ENCODE measurements at places on chromosomes 12 and 14.
A peak's percentile ranks its signal among the peaks of the same experiment; 100 is the strongest.

DNA sequence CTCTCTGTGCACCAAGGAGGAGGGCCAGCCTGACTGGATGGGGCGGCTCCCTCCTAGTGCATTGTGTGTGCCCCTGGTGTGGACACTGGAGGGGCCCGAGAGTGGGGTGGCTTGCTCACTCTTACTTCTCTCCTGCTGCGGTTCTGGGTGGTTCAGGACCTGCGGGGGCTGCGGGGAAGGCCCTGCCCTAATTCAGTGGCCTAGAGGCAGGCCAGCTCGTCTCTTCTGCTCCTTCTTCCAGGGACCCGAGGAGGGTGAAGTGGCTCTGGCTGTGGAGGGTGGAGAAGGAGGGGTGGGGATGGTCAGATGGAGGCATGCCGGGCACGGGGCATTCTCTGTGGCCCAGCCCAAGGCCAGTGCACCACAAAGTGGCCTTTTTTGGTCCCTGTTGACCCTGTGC, 87.1 kb downstream of the BEGAIN start:
- no peak overlapping the region for H3K4me3 ChIP-seq
- H3K27ac ChIP-seq, result no peak overlapping the region
- H3K4me1 ChIP-seq, result no peaks in the 10 kb centered on the region
- DNase-seq, result no peak
- H3K27me3 ChIP-seq, result no peaks in the 10 kb centered on the region
- no peaks in the 10 kb centered on the region for H3K36me3 ChIP-seq

- H3K4me1 ChIP-seq, result no peaks in the 10 kb centered on the region
- no peak overlapping the region for H3K27ac ChIP-seq
- H3K36me3 ChIP-seq, result no peaks in the 10 kb centered on the region
- no peaks in the 10 kb centered on the region for H3K27me3 ChIP-seq
- DNase-seq, result no peak
- H3K4me3 ChIP-seq, result no peak overlapping the region
Observed at GRCh38 chr14:71588576-71589215, 343.5 kb upstream of the RGS6 start.

- H3K36me3 ChIP-seq, result no peaks in the 10 kb centered on the region
- DNase-seq, result peak; percentile 54
- no peak overlapping the region for H3K4me3 ChIP-seq
- H3K27me3 ChIP-seq, result no peaks in the 10 kb centered on the region
- peaks cover 2% of the 10 kb centered on the region for H3K4me1 ChIP-seq
Observed at GRCh38 chr12:93982771-93983315, 165.5 kb upstream of the PLXNC1 start.

DNA sequence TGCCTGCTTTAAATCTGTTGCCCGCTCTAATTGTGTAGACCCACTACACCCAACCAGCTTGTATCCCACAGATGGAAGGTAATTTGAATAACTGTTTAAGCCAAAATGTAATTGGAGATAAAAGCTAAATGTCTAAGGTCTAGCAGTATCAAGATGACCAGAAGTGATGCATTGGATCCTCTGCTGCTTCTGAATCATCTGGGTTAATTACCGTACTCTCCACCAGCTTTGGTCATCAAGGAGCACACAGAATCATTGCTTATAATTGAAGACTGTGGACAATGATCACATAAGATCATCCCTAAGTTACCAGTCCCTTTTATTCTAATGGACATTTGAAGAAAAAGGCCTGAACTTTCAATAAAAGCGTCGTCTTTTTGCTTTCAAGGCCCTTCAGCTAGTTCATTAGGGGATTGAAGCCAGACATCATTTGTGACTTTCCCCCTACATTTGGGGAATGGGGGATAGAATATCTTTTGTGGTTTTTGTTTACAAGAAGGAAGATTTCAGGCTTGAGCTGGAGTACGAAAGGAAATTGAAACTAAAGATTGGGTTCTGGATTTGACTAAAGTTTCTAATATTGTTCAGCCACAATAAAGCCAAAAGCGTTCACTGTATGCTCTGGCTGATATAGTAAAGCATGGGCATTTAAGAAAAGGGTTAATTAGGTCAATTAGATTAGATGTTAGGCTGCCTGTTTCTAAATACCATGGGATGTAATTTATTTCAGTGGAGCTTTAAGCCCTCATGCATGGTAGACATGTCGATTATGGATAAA, 123.2 kb downstream of the CHST11 start:
- no peak overlapping the region for H3K4me3 ChIP-seq
- no peak for DNase-seq
- peak overlapping the region; percentile 74 for H3K27ac ChIP-seq
- H3K4me1 ChIP-seq, result peaks cover 22% of the 10 kb centered on the region
- no peaks in the 10 kb centered on the region for H3K36me3 ChIP-seq

- no peaks in the 10 kb centered on the region for H3K4me1 ChIP-seq
- DNase-seq, result peak; percentile 8
- no peak overlapping the region for H3K27ac ChIP-seq
- no peak overlapping the region for H3K4me3 ChIP-seq
- H3K27me3 ChIP-seq, result no peaks in the 10 kb centered on the region
Observed at GRCh38 chr12:107732365-107732764, 28.6 kb downstream of the PRDM4 start.

DNA sequence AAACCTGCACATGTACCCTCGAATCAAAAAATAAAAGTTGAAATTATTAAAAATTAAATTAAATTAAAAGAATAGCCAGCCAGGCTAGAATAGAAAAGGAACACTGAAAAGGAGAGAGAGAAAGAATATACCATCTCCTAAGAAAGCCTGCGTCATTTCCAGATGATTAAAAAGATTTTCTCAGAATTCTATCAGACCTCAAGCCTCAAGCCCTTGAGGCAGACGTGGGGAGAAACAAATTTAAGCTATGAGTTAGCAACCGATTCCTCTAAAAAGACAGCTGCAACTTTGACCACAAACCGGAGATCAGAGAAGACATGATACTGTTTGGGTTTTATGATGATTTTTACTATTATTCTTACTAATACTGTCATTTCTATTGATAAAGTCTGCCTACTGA, 138.3 kb downstream of the KSR2 start:
- H3K4me1 ChIP-seq, result no peaks in the 10 kb centered on the region
- H3K27me3 ChIP-seq, result no peaks in the 10 kb centered on the region
- H3K36me3 ChIP-seq, result no peaks in the 10 kb centered on the region
- H3K4me3 ChIP-seq, result no peak overlapping the region
- H3K27ac ChIP-seq, result no peak overlapping the region

GRCh38 chr12:85733984-85734383, 102.2 kb downstream of the RASSF9 start:
- no peaks in the 10 kb centered on the region for H3K36me3 ChIP-seq
- H3K4me3 ChIP-seq, result no peak overlapping the region
- no peaks in the 10 kb centered on the region for H3K4me1 ChIP-seq
- DNase-seq, result no peak

DNA sequence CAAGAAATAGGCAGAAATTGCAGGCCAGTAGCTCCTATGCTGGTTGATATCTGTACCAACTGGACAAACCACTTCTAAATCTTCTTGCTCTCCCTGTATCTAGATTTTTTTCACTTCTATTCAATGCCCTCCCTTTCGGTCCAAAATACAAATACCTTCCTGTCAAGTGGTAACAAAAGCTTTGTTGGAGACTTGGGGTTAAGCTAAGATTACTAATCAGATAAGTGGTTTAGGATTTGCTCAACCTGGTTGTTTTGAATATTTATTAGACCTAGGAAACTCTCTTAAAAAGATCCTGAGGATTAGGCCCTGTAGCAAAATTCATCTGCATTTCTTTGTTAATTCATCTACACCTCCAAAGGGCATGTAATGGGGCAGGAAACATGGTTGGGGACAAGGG, 410.1 kb downstream of the NAV3 start:
- no peak overlapping the region for H3K27ac ChIP-seq
- no peaks in the 10 kb centered on the region for H3K27me3 ChIP-seq
- H3K36me3 ChIP-seq, result no peaks in the 10 kb centered on the region
- no peak overlapping the region for H3K4me3 ChIP-seq
- DNase-seq, result no peak
- no peaks in the 10 kb centered on the region for H3K4me1 ChIP-seq

GRCh38 chr14:94066089-94066676, 14.8 kb downstream of the DDX24 start:
- peaks cover 2% of the 10 kb centered on the region for H3K36me3 ChIP-seq
- H3K27ac ChIP-seq, result no peak overlapping the region
- H3K4me3 ChIP-seq, result no peak overlapping the region
- peaks cover 5% of the 10 kb centered on the region for H3K4me1 ChIP-seq
- no peaks in the 10 kb centered on the region for H3K27me3 ChIP-seq
- DNase-seq, result peak; percentile 34

GRCh38 chr12:113189361-113189760, 3.8 kb downstream of the RITA1 start:
- peaks cover 4% of the 10 kb centered on the region for H3K36me3 ChIP-seq
- H3K4me1 ChIP-seq, result no peaks in the 10 kb centered on the region
- DNase-seq, result no peak
- no peak overlapping the region for H3K4me3 ChIP-seq
- no peaks in the 10 kb centered on the region for H3K27me3 ChIP-seq

DNA sequence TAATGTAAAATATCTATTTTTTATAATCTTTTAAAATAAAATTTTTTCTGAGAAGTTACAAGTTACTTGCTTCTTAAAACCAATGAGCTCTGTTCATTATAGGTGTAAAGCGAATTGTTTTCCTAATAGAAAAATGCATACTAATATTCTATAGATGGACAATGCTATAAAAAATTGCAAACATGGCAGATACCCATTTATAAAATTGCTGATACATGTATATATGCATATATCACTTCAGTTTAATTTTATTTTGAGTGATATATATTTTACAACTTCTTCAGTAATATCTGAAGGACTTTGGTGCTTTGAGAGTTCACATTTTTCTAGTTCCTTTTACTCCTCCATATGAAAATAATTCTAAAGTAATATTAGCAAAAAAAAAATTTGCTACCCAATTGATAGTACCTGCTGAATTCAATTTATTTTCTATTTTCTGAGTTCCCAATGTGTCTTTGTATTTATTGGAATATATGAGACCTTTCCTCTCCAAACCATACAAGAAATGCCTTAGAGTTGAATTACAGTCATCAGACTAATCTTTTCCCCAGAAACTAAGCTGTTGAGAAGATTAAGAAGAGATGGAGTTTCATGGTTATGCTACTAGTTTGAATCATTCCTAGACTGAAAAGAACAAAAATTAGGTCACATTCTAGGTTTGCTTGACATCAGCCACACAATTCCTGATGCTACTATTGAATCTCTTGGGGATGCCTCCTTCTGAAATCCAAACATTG, 1937.5 kb upstream of the SEL1L start:
- H3K4me1 ChIP-seq, result no peaks in the 10 kb centered on the region
- H3K27ac ChIP-seq, result no peak overlapping the region
- no peak overlapping the region for H3K4me3 ChIP-seq
- no peaks in the 10 kb centered on the region for H3K27me3 ChIP-seq
- no peaks in the 10 kb centered on the region for H3K36me3 ChIP-seq

DNA sequence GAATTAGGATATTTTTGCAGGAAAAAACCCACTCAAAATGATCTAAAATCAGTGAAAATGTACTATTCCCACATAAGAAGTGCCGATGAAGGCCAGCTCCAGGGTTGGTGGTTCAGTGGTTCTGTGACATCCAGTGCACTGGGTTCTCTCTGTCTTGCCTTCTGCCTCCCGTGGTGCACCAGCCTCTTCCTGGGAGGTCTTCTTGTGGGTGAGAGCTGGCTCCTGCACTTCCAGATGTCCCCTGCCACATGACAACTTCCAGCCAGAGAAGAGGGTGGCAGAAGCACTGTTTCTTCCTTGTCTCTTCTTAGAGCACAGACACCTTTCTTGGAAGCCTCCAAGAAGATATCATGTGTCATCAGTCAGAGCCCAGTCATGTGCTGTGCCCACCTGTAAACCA, 170.9 kb downstream of the PELI2 start:
- no peak overlapping the region for H3K27ac ChIP-seq
- H3K36me3 ChIP-seq, result peaks cover 1% of the 10 kb centered on the region
- H3K4me3 ChIP-seq, result no peak overlapping the region
- no peak for DNase-seq
- no peaks in the 10 kb centered on the region for H3K4me1 ChIP-seq

DNA sequence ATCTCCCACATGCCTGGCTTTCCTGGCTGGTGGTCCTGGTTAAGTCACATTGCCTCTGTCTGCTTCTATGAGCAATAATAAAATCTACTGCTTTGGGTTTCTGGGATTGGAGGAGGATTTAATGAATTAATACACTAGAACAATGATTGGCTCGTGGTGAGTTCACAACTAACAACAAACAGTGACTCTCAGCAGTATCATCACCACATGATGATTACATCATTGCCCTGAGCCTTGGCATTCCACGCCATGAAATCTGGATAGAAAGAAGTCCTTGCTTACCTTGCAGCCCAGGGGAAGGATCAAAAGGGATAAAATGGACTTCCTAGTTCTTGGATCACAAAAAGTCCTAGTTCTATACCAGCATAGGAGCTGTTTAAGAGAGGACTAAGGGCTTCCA, 1069.0 kb downstream of the VRK1 start:
- no peak overlapping the region for H3K27ac ChIP-seq
- peak; percentile 68 for DNase-seq
- H3K27me3 ChIP-seq, result no peaks in the 10 kb centered on the region

DNA sequence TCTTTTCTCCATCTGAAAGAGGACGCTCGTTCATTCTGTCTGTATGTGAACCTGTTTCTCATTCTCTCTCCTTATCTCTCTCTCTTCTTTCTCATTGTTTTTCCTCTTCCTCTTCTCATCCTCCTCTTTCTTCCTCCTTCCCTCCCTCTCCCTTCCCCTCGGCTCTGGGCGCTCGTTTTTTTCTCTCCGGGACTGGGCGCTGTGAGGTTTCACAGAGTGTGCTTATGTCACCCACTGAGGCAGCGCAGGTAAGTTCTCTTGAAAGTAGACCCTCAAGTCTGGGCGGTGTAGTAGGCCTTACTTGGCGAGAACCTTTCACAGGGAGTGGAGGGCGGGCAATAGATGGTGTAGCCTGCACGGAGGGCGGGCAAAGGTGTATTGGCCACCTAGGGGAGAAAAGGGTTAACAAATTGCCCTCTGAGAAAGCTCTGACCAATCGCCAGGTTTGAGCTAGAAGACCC, 4.5 kb upstream of the SIX1 start:
- H3K27ac ChIP-seq, result no peak overlapping the region
- DNase-seq, result peak; percentile 30
- peaks cover 60% of the 10 kb centered on the region for H3K27me3 ChIP-seq
- H3K36me3 ChIP-seq, result no peaks in the 10 kb centered on the region

DNA sequence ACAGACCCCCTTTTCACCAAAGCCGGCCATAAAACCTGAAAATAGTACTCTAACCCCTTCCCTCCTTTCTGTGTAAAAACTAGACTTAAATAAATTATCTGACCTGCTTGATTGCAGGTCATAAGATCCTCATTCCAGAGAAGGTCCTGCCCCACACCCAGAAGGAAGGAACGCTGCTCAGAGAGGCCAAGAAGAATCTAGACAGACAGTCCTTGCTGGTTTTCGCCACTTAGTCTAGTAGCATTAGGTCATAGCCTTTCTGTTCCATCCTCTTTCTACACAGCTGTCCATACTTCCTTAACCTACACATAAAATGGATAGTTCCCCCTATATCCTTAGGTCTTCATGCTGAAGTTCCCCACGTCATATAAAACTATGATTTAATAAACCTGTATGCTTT, 83.7 kb upstream of the IGF1 start:
- no peak for DNase-seq
- no peak overlapping the region for H3K4me3 ChIP-seq
- no peaks in the 10 kb centered on the region for H3K4me1 ChIP-seq
- no peaks in the 10 kb centered on the region for H3K36me3 ChIP-seq
